Activated CD4-positive, alpha-beta T cell treated with anti-CD3 and anti-CD28 coated beads for 36 hours (primary cell): ENCODE measurements at places on chromosomes 16 and 17.

- no peak for DNase-seq
Observed at GRCh38 chr16:30753596-30753995, 5.4 kb downstream of the PHKG2 start.

- no peak for DNase-seq
Observed at GRCh38 chr16:64830653-64831052, 291.2 kb downstream of the CDH11 start.

- peak; percentile 43 for DNase-seq
Observed at GRCh38 chr17:62085511-62086408, 20.7 kb upstream of the MED13 start.

- DNase-seq: no peak
Observed at GRCh38 chr17:72236980-72237633, 116.3 kb downstream of the SOX9 start.

DNA sequence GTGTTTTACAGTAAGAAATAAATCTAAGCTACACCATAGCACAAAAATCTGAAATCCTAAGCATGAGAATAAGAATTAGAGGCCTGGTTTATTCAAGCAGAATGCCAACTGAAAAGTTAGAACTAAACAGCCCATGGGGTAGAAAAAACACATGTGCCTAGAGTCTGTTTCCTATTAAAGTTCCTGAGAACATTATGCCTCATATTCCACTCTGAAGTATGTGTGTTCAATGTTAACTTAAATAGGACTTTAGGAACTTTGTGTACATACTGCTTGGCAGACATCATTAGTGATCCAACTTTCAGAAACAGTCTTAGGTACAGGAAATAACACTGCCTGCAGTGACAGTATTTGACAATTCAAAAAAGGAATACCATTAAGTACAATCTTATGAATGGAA, 18.2 kb downstream of the HEATR6 start:
- DNase-seq: no peak

- DNase-seq: peak; percentile 32
Observed at GRCh38 chr17:73430848-73431247, 119.0 kb upstream of the CDC42EP4 start.

GRCh38 chr16:54484700-54485099, 198.1 kb upstream of the IRX3 start:
- DNase-seq: no peak

- no peak for DNase-seq
Observed at GRCh38 chr17:13759518-13760335, 158.0 kb upstream of the HS3ST3A1 start.

DNA sequence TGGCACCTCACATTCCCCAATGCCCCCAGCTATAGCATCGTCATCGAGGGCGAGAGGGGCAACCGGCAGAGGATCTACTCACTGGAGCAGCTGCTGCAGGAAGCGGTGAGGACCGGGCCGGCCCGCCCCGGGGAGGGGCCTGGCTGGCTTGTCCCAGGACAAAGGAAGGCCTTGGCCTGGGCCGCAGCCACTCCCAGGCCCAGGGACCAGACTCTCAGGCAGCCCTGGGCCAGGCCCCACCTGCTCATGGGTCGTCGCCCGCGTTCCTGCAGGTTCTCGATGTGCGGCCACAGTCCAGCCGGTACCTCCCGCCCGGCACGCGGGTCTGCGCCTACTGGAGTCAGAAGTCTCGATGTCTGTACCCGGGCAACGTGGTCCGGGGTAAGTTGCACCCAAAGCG, 53.4 kb downstream of the ACTG1 start:
- no peak for DNase-seq

DNA sequence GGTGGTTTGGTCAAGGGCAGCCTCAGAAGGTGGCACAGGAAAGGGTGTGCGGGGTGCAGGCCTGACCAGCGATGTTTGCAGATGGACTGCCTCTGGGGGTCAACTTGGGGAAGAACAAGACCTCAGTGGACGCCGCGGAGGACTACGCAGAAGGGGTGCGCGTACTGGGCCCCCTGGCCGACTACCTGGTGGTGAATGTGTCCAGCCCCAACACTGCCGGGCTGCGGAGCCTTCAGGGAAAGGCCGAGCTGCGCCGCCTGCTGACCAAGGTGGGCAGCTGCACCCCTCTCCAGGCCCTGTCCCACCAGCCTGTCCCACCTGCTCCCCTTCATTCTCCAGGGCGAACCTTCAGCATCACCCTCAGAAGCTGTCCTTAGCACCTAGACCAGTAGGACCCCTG, 12.5 kb downstream of the DHODH start:
- no peak for DNase-seq

- DNase-seq: no peak
Observed at GRCh38 chr17:53633856-53634255, 188.9 kb upstream of the KIF2B start.

DNA sequence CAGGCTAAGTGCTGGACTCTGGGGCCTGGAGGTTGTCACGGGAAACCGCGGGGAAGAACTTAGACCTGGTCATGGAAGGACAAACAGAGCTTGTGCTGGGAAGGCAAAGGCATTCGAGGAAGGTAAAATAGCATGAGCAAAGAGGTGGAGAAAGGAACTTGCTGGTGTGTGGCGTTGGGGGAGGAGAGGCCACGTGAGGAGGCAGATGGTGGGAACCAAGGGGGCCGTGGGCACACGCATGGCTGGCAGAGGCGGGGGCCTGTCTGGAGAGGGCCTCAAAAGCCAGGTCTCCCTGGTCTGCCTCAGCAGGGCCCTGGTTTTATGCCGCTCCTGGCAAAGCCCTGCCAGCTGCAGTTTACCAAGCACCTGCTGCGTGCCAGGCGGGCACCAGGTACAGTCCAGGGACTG, 15.3 kb downstream of the CORO7 start:
- no peak for DNase-seq

DNA sequence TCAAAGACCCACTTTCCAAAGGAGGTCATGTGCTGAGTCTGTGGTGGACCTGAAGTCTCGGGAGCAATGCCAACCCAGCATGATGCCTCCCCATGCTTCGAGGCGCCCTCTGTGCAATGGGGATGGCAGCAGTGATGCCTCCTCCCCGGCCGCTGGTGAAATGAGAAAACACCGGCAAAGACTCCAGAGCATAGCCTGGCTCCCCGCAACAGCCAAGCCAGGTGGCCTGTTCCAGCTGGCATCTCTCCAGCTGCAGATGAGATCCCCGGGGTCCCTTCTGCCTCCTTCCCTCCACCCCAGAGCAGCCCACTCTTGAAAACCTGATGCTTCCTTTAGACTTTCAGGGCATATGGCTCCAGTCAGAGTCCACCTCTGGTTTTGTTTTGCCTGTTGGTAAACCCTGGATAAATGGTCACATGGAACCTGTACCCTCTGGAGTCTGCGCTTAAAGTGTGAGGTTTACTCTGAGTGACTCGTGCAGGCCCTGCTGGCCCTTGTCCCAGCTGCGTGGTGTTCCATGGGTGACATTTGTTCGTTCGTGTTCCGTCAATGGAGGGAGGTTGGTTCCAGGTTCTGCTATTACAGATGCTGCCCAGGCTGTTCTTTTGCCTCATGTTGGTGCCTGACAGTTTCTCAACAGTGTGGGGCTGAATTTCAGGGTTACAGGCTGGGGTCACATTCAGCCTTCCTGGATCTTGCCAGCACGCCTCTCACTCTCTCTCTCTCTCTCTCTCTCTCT, 181.8 kb upstream of the CIBAR2 start:
- DNase-seq: no peak

- DNase-seq: no peak
Observed at GRCh38 chr17:40032322-40033320, 17.4 kb downstream of the CSF3 start.

DNA sequence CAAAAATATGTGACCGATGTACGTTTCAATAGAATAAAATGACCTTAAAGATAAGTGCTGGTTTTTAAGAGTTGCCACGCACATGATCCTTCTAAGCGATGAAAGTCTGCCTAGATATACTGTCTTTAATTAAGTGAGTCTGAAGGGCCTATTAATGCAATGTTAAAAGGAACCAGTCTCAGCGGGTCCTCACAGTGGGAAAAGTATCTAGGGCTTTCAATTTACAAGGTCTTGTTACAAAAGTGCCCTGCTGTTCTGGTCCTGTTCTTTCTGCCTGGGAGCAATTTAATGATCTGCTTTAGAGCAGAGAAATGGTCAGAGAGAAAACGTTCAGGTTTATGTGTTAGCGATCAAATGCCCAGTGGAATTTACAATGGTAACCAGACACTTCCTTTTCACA, 864.0 kb downstream of the KCNJ2 start:
- no peak for DNase-seq

DNA sequence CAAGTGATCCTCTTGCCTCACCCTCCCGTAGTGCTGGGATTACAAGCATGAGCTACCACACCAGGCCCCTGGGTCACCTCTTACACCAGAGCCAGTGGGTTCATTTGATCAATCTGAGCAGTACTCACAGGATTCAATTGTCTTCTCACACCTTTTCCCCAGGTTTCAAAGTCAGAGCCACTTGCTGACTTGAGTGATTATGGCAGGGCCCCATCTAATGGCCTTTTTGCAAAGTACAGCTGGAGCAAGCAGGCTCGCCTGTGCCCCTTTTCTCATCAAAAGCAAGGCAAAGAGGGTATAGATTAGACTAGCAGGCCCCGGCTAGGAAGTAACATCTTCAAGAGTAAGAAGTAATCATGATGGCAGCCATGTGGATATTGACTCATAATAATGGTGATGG, 114.8 kb upstream of the NOL11 start:
- peak; percentile 69 for DNase-seq

GRCh38 chr17:27862004-27862403, 31.2 kb downstream of the LYRM9 start:
- peak; percentile 29 for DNase-seq

GRCh38 chr17:63250830-63251229, 195.3 kb downstream of the CYB561 start:
- no peak for DNase-seq

DNA sequence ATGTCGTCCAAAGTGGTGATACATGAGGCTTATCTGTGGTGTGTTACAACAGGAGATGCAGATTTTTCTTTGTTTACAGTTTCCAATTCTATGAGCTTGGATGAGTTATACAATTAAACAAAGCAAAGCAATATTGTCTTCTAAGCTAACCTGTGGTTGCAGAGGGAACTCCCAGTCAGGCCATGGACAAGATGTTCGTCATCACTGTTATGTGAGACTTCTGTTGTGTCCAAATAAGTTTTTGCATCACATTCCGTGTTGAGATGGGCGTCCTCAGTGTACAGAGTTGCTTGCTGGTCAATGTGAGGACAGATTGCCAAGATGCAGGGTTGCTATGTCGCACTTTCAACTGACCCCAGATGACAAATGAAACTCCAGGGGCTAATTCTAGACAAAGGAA, 189.3 kb downstream of the IRF8 start:
- no peak for DNase-seq

- no peak for DNase-seq
Observed at GRCh38 chr17:73950593-73950914, 252.9 kb upstream of the RPL38 start.

GRCh38 chr16:10868104-10868595, 8.9 kb upstream of the CIITA start:
- no peak for DNase-seq

DNA sequence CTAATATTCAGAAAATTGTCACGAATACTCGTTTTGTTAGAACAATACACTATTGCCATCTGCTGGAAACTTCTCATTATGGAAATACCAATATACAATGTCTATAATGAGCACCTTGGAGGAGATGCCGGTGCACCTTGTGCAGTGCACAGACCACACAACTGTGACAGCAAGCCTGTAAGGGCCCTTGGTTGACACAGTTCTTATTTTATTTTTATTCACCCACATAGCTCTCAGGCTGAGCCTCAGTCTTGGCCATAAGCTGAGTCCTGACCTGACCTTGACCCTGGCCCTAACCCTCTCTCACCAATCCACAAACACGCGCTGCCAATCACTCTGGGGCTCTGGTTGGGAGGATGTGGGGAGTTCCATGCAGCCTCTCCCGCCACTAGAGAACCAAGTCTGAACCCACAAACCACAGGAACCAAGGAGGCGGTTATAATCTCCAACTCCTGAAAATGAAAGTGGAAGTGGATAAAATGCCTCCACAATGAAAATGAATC, 7.6 kb downstream of the AIPL1 start:
- peak; percentile 77 for DNase-seq

- no peak for DNase-seq
Observed at GRCh38 chr16:22661161-22661647, 150.5 kb downstream of the NPIPB5 start.

DNA sequence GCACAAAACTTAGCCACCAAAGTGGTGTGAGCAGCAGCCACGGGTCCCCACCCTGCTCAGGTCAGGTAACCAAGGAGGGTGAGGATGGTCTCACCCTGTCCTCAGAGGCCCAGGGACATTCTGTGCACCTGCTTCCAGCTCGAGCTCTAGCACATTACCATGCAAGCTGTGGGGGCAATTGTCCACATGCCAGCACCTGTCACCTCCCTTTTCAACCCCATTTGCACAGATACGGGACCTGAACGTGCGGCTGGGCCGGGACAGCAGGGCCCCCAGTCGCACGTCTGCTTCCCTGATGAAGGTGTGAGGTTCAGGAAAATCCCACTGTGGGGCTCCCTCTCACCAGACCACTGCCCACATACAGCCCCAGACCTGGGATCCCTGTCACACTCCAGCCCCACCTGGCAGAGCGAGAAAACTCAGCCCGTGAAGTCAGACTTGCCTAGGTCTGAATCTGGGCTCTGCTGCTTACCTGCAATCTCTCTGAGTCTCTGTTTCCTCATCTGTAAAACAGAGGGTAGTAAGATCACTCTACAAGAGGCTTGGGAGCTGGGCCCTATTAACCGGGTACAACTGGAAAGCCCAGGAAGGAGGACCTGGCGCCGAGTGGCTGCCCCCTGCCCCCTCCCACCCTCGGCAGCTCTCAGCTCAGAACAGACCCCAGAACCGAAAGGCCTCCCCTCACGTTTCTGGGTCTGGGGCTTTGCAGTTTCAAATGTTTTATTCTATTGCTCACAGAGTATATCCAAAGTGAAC, 7.9 kb downstream of the WFIKKN2 start:
- DNase-seq: no peak

- peak; percentile 90 for DNase-seq
Observed at GRCh38 chr17:82241183-82241925, 12.5 kb downstream of the SLC16A3 start.

- DNase-seq: no peak
Observed at GRCh38 chr17:66893863-66894262, 58.9 kb downstream of the CACNG5 start.

- no peak for DNase-seq
Observed at GRCh38 chr17:64598672-64599071, 63.4 kb downstream of the SMURF2 start.

DNA sequence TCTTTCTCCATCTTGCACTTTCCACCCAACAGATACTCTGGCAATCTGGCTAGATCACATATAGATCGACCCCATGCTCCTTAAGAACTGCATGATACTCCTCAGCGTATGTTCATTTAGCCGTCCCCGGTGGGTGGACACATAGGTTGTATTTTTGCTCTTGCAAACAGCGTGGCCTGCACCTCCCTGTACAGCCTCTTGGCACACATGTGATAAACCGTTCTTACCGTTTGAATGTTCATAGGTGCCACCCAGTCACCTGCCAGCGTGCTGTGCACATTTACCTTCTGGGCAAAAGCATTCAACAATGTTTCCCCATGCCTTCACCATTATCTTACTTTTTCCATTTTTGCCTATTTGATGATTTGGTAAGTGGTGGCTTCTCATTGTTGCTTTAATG, 6.2 kb downstream of the TNP2 start:
- DNase-seq: no peak

- no peak for DNase-seq
Observed at GRCh38 chr17:79984877-79985276, 50.8 kb downstream of the TBC1D16 start.

- DNase-seq: no peak
Observed at GRCh38 chr17:63438092-63439051, 7.7 kb downstream of the CYB561 start.
